ENCODE measurements at places on chromosomes 1 and 21.
A peak's percentile ranks its signal among the peaks of the same experiment; 100 is the strongest.

- no peak for DNase-seq
Observed at GRCh38 chr1:211735208-211736170, 60.1 kb upstream of the NEK2 start.

DNA sequence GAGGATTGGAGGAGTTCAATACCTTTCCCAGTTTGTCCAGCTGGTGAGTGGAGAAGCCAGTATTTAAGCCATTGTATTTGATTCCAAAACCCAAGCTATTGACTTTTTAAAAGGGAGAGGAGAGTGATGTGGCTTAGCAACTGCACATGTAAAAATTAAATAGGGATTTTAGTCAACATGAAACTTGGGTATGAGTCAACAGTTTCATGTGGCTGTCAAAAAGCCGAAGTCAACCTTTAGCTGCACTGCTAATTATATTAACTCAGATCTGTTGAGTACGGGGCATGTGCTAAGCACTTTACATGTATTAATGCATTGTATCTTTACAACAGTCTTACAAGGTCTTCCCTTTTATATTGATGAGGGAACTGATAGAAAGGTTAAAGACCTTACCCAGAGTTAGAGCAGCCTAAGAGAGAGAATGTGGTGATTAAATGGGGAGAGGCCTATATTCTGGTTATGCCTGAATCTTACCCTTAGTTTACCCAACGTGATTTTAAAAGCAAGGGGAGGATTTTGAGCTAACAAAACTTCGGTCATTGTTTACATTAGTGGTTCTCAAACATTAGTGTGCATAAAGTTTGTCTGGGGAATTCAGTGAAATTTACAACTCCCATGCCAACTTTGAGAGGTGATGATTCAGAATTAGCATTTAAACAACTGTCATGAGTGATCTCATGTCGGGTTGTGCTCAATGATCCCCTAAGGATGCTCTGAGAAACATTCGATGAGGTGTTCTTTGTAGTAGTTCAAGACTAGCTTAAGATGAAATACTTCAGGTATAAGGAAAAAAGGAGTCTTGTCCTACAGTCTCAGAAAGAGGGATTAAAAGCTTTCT, 6.9 kb upstream of the SLC35F3 start:
- DNase-seq = no peak

DNA sequence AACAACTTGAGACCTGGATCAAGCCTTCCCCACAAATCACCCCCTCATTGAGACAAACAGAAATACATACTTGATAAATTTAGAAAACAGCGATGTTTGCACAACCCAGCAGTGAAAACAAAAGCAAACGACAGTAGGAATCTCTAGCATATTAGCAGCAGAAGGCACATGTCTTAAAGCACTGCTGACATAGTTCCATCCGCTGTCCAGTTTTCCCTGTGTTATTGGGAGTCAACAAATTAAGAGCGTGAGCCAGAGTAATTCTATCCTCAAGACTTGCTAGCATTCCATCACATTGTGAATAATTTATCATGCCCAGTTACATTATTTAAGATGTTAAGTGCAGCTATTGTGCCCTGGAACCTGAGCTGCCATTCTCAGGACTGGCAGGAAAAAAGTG, 55.3 kb downstream of the IGSF5 start:
- DNase-seq = no peak

DNA sequence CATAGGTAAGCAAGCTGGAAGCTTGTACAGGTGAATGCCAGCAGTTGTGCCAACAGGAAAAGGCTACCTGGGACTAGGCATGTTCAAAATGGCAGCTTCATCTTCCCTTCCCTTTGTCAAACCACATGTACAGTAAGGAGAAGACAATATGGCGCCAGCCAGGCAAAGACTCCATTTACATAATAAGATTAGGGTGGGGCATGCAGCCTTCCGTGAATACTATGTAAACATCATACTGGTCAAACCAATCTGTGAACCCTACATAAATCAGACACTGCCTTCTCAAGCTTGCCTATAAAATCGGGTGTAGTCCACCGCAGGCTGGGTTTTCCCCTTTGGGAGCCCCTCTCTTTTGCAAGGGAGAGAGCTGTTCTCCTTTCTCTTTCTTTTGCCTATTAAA, 24.6 kb downstream of the ATF3 start:
- no peak for DNase-seq

- DNase-seq = peak; percentile 16
Observed at GRCh38 chr1:25799935-25800702, at the start of gene SELENON. Gene SELENON (plus strand): TSS chr1:25800193. CDS start chr1:25800231, 38 bp downstream.

- DNase-seq = no peak
Observed at GRCh38 chr1:62778208-62778607, 5.7 kb upstream of the ATG4C start.

DNA sequence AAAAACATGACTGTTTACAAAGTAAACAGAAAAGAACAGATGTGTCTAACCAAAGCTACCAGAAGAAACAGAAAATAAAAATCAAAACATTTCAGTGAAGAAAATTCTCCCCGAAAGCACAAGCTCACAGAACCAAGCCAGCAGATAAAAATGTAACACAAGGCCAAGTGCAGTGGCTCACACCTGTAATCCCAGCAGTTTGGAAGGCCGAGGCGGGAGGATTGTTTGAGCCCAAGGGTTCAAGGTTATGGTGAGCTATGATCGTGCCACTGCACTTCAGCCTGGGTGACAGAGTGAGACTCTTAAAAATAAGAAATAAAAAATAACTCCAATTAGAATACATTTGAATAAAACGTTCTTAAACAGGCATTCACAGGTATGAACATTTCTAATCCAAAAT, 19.1 kb upstream of the DDOST start:
- no peak for DNase-seq

Data from hematopoietic multipotent progenitor cell treated with erythropoietin and hydrocortisone succinate and interleukin-3 and kit ligand, for 15 days (in vitro differentiated cells).